ENCODE measurements at places on chromosomes 4 and X.

- peak; percentile 25 for DNase-seq
Measured at GRCh38 chr4:145153181-145153903, 27.0 kb downstream of the OTUD4 start.

DNA sequence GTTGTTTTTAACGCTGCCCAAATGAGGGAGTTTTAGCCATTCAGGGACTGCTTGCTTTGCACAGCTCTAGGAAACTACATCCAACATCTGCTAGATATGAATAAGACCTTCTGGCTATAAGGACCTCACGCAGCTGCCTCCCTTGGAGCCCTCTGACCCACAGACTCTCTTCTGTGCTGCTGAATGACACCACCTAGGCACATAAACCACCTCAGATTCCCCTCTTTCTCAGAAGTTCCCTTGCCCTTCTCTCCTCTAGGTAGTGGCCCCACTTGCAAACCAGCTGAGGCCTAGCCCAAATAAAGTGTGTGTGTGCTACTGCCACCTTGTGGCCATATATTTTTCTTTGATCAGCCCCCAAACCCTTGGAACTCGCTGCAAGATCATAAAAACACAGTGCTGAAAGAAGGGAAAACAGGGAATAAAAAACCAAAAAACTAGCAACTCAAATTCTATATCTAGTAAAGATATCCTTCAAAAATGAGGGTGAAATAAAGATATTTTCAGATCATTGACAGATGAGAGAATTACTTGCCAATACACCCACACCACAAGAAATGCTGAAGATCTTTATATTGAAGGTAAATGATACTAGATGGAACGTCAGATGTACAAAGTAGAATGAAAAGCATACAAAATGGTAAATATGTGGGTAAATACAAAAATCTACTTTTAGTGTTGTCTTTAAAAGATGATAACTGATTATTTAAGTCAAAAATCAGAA is 265.9 kb downstream of the ADAMTS3 start:
- DNase-seq = peak; percentile 35

DNA sequence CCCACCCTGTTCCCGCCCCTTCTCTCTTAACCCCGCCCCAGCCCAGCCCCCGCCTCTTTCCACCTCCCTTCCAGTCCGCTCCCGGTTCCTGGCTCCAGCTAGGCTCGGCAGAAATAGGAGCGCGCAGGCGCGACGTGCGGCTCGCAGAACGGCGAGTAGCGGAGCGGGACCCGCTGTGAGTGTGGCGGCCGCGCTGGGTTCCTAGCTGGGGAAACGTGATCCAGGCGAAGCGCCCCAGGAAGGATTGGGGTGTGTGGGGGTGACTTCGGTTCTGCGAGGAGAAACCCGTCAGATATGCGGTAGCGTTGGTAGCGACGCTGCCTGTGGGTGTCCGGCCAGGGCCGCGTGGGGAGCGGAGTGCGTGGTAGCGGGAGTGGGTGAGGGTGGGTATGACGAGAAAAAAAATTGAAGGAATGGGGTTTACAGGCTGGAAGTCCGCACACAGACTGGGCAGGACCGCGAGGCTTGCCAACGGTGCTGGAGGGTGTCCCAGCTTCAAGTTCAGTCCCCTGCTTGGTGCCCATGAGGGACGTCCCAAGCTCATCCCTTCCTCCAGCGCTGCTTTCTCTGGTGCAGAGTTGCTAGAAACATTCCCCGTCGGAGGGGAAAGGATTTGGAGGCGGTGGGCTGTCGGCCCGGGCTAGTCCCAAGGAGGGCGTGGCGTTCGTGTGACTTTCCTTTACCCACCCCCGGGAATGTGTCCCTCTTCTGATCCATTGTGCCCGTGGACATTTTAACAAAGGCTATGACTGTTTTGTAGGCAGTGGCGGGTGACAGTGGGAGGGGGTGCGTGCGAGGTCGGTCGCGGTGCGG is at the start of gene PRRG1:
Gene PRRG1 (plus strand): TSS at position 144 of the 813 bp plus-strand sequence. CDS start 56,886 bp downstream, outside the sequence.
- DNase-seq = peak; percentile 67

GRCh38 chrX:51874123-51874522 is 19.3 kb upstream of the MAGED1 start:
- DNase-seq = no peak

DNA sequence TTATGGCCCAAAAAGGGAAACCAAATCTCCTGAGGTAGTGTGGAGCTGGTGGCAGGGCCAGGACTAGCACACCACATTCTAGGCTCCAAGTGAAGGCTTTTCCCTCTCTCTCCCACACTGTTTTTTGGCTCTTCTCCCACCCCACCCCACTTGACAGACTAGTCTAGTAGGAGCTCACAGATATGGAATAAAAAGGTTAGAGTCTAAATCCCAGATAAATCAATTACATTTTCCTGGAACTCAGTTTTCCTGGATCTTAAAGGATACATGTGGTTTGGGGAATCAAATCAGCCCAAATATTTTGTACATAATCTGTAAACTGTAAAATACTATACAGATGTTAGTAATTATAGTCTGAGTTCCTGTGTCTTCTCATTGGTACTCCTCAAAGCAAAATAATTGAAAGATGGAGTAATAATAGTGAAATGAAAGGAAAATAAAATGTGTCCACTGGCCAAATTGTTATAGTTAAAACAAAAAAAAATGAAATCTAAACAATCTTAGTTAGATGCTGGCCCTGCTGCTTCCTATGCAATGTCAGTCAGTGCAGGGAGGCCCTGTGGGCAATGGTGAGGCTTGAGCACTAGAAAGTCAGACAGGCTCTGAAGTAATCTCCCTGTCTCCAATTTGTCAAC is 370.4 kb upstream of the CPEB2 start:
- no peak for DNase-seq

DNA sequence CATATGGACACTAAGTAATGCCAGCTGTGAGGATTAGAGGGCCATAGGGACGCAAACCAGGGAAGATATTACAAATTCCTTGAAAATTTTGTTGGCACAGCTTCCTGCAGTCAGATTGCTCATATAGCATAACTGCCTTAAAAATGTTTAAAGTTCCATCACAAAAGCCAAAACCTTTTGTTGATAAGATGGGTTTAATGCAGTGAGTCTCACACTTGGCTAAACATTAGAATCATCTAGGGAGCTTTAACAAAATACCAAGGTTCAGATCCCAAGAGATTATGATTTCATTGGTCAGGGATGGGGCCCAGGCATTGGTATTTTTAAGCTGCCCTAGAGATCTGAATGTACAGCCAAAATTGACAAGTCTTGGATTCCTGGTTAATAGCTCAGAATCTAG is 376.5 kb upstream of the MAD2L1 start:
- DNase-seq = peak; percentile 39

DNA sequence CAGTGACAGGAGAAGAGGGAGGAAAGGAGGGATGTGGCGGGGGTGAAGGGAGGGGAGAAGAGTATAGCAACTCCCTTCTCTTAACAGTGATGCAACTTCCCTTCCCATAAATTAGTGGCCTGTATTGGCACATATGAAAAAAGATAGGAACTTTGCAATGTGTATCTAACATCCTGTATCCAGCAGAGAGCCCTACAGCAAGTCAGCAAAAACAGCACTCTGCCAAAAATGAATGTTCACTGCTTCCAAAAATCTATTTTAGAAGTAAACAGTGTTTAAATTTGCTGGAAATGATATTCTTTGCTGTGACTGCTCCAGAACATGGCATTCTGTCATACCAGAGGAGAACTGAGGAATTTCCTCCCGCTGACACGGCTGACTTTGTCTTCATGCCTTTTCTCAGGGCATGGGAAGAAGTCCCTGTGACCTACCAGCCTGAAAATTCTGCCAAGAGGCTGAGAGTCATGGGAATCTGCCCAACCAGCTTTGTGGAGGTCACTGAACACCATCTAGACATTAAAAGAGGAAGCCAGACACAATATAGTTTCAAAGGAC is 343.4 kb upstream of the RASGEF1B start:
- no peak for DNase-seq

DNA sequence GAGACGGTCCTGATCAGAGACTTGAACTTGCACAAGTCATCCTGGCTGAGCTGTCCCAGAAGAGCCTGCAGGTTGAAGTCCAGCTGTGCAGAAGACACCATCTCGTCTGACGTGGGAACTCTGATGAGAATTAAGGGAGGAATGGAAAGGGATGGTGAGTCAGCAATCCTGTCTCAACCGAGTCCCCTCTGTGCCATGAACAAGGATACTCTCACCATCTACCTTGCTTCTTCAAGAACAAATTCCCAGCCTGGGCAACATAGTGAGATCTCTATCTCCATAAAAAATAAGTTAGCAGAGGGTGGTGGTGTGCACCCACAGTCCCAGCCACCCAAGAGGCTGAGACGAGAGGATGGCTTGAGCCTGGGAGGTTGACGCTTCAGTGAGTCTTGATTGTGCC is at the start of gene NLRP2B:
Gene NLRP2B (minus strand): TSS at position 101 of the 400 bp plus-strand sequence.
- no peak for DNase-seq

DNA sequence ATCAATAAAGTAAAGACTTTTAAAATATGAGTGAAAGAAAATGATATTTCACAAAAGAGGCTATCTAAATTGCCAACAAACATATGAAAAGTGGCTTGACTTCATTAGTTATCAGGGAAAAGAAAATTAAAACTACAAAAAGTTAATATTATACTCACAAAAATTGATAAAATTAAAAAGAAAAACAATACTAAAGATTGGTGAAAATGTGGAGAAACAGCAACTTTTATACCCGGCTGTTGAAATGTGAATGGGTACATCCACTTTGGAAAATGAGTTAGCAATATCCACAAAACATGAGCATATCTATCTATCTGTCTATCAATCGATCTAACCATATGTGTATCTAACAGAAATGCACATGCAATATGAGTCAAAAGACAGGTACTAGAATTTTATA is 122.3 kb downstream of the ANAPC10 start:
- no peak for DNase-seq

DNA sequence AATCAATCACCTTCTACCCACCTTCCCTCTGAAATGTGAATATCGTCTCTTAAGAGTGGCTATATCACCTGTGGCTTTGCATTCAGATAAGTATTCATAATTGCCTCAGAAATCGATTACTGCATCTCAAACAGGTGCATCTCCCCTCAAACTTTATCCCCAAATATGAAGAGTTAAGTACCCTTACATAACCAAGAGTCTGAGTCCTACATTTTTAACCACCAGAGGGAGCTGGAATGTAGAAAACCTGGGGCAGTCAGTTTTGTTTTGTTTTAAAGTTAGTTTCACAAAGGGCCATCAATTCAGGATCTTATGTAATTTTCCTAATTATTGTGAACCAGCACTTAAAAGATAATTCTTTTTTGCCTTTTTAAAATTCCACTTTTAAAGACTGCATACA is 5.7 kb downstream of the TCEANC start:
- DNase-seq = peak; percentile 23

- DNase-seq = no peak
Measured at GRCh38 chr4:1033840-1034551, 22.6 kb downstream of the FGFRL1 start.

GRCh38 chrX:68874076-68874475 is 45.3 kb downstream of the EFNB1 start:
- no peak for DNase-seq

- no peak for DNase-seq
Measured at GRCh38 chr4:95204873-95205272, 343.9 kb downstream of the UNC5C start.

GRCh38 chr4:4417886-4418285 is 31.0 kb downstream of the NSG1 start:
- DNase-seq = no peak

GRCh38 chrX:132461886-132462285 is 27.0 kb downstream of the MBNL3 start:
- DNase-seq = no peak
